ENCODE measurements at places on chromosomes 12 and 14.
A peak's percentile ranks its signal among the peaks of the same experiment; 100 is the strongest.

GRCh38 chr14:78566859-78567172 lies 396.6 kb downstream of the NRXN3 start:
- no peak for DNase-seq

DNA sequence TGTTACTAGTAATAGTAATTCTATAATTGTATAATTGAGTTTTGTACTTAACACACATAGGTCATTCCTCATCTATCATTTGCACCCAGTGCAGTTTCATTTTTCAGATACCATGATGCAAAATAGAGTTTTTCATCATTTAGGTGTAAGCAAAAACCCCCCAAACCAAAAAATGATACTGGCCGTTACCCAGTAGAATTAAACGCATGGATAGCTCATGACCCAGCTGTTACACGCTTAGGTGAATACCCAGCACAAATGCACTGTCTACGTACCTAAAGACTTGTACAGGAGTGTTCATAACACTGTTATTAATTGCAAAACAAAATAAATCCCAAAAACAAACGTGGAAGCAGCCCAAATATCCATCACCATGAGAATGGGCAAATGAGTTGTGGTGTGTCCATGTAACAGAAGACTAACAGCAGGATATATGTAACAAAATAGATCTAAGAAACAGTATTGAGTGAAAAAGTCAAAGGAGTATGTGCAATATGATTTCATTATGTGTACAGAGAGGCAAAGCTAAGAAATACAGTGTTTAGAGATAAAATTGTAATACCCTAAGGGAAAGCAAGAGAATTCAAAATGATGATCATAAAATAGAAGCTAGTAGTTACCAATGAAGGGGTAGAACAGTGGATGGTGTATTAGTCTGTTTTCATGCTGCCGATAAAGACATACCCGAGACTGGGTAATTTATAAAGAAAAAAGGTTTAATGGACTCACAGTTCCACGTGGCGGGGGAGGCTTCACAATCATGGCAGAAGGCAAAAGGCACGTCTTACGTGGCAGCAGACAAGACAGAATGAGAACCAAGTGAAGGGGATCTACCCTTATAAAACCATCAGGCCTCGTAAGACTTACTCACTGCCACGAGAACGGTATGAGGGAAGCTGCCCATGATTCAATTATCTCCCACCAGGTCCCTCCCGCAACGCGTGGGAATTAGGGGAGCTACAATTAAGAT lies 49.8 kb downstream of the EID3 start:
- no peak for DNase-seq

DNA sequence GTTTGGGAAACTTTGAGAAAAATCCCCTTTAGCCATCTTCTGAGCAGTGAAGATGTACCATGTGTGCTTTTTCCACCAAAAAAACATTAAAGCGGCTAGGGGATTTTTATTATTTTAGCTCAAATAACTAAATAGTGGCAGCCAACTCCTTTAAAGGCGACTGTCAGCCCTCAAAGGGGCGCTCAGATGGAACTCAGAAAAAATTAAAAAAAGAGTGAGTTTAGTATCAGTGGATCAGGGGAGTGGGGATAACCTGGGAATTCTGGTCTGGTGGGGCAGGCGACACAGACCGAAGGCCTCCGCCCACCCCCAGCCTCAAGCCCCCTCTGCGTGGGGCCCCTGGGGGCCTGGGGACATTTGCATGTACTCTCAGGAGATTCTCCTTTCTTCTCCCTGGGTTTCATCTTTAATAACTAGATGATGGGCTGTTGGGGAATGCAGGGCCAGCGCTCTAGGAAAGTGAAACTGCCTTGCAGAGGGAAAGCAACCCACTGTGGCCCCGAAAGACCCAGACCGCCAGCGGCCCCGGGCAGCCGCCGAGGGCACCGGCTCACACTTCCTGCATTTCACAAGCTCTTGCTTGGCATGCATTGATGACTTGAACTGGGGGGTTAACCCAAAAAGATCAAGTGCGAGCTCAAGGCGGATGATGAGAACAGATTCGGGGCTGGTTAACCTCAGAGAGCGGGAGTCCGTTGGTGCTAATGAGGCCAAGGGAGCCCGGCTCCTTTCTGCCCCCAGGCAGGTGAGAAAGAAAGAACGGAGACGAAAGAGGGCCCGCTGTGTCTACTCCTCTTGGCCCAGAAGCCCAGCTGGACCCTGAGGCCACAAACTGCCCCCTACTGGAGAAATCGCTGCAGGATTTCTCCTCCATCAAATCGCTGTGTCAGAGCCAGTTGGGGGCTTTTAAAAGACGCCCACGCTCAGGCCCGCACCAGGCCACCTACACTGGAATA lies 7.3 kb upstream of the BATF start:
- DNase-seq, result peak; percentile 82

- no peak for DNase-seq
Observed at GRCh38 chr12:123519141-123520001, 14.1 kb downstream of the RILPL1 start.

DNA sequence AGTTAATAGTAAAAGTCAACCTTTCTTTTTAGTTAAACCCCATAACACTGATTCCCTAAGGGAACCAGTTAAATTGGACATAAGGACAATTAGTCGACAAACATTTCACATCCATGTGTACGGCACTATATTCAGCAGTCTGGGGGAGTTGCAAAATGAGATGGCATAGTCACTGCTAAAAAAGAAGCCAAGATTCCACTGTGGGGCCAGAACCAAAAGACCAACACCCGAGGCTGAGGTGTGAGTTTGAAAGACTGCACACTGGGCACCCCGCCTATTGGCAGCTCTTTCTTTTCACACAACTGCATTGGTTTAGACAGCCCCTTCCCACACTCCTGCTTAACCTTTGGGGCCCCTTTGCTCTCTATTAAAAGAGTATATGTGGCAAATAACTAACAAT lies 16.7 kb downstream of the SETD3 start:
- no peak for DNase-seq

DNA sequence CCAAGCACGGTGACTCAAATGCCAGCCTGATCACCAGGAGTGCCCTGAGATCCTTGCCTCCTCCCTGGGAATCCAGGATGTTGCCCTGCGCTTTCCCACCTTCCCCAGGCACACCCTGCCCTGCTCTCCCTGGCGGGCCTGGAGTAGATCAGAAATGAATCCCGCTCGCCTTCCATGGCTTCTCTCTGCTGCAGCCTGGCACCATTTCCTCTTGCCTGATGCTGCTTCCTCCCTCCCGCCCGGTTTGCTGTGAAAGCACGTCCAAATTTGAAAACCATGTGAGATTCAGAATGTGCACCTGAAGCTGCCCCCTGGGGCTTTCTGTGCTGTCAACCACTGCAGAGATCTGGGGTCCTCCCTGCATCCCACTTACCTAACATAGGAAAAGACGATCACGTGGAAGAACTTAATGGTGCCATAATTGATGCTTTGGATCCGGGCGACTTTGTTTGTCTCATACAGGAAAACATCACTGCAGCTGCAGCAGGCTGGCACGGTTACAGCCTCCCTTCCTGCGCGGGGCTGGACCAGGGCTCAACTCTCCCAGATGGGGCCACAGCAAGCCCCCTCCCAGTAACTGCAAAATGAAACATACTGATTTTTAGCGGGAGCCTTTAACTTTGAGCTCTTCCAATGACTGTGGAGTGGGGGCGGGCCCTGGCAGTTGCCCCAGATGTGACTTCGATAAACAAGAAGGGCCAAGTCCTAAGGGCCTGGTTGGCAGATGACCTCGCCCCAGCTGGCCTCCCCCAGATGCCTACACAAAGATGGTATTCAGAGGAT lies 24.9 kb upstream of the C12orf76 start:
- peak; percentile 72 for DNase-seq

GRCh38 chr14:37019488-37019887 lies 152.9 kb downstream of the SLC25A21 start:
- no peak for DNase-seq

DNA sequence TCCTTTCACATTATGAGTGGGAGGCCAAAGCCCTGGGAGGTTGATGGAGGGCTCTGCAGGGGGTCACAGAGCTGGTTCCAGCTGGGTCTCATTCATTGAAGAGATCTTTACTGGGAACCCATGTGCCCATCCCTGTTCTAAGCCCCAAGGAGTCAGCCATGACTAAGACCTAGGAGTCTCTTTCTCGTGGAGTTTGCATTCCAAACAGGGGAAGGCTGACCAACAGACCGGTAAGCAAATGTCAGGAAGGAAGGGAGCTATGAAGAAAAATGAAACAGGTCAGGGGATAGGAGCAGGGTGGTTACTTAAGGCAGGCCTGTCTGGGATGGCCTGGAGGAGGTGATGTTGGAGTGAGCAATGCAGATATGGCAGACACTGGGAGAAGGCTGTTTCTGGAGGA lies 31.5 kb downstream of the SYNDIG1L start:
- no peak for DNase-seq

- DNase-seq, result no peak
Observed at GRCh38 chr14:101217080-101217463, 313.6 kb upstream of the RTL1 start.

DNA sequence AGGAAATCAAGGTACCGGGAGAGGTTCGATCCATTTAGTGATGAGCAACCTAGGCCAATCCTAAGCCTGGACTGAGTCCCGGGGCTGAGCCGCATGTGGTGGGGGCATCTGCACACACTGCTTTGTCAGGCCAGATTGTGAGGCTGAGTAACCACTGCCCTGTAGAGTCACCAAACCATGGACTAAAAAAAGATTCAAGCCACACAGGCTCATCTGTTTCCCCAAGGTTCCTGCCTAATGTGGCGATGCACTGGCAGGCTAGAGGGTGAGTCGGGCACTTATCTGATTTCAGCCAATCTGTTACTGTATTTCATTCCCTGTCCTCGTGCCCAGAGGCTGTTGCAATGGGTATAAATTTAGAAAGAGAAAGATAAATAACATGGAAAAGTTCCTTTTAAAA lies 140.8 kb downstream of the TTC7B start:
- DNase-seq, result no peak

GRCh38 chr14:35459776-35460175 lies 55.2 kb upstream of the NFKBIA start:
- no peak for DNase-seq

DNA sequence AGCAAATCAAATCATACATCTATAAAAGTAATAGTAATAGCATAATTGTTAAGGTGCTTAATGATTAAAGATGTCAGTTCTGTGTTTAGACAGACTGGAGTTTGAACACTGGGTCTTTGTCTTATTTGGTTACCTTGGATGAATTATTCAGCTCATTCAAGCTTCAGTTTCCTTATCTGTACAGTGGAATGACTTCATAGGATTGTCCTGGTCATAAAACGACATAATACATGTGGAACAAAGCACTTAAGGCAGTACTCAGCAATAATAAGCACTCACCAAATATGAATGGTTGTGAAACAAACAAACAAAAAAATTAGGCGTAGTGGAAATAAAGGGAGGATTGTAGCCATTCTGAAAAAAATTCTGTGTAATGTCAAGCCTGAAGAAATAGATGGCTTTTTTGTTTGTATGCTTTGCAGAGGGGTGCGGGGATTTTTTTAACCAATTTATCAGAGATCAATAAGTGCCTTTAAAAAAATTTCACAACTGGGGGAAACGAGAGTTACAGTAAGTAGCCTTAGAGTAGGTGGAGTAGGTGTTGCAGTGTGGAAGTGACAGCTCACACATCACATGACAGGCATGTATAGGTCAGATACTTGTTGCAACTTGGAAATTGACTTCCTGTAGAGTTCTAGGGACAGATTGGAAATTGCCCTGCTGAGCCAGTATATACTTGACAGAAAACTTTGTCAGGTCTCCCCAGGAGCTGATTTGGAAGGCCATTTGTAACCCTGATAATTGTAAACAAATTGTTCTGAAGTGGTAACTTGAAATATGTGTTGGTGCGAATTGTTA lies 157.7 kb downstream of the SLC15A5 start:
- no peak for DNase-seq

DNA sequence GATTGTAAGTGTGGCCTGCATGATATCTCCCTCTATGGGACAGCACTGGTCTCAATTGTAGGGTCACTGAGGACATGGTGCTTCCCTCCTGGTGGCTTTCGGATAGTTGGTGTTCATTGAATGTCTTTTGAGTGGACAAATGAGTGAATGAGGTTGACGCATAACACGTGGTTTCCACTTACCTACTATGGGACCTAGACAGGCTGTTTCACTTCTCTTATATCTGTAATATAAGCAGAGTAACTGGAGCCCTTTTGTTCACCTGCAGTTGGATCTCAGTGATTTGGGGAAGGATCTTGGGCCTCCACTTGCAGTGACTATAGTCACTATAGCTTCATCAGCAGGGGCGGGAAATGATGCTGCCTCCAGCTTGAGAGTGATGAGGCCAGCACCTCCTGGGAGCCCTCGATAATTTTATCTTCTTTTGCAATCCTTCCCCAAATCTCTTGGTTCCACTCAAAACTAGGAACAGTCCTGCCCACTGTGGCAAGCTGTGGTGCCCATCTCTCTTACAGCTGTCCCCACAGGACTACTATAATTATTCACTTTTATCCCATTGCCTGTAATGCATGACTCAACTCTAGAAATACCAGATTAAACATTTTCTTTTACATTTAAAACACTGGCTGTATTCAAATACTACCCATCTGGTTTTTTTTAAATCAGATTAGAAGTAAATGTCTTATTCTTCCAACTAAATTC lies 242.9 kb downstream of the CHST11 start:
- peak; percentile 54 for DNase-seq

DNA sequence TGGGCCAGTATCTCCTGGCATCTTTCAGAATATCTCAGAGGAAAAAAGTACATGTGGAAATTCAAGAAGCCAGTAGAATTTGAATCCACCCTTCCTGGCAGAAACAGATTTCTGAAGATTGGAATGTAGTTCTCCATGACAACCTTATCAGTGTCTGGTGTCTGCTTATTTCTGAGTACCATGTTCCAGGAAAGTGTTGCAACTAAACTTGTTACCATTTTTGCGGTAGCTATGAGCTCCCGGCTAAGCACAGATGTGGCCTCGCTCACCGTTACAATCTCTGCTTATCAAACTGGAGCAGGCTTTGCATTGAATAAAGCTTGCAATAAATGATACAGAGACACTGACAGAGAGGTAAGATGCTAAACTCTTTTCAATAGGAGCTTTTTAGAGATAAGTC lies 13.0 kb upstream of the ITPR2 start:
- no peak for DNase-seq

GRCh38 chr12:50201987-50202521 lies 34.9 kb upstream of the CERS5 start:
- DNase-seq, result no peak

GRCh38 chr14:100066962-100067361 lies 1.7 kb downstream of the EVL start:
- DNase-seq, result peak; percentile 71

- DNase-seq, result peak; percentile 90
Observed at GRCh38 chr12:123237646-123238329, 4.6 kb downstream of the MTRFR start.

GRCh38 chr14:20998674-20999366 lies at the start of gene SLC39A2:
Gene SLC39A2 (plus strand): TSS chr14:20999293. CDS start chr14:20999447, 154 bp downstream.
- no peak for DNase-seq

GRCh38 chr14:35558680-35559079 lies 24.7 kb downstream of the INSM2 start:
- no peak for DNase-seq

GRCh38 chr14:49947506-49947905 lies 54.6 kb downstream of the ARF6 start:
- DNase-seq, result no peak

DNA sequence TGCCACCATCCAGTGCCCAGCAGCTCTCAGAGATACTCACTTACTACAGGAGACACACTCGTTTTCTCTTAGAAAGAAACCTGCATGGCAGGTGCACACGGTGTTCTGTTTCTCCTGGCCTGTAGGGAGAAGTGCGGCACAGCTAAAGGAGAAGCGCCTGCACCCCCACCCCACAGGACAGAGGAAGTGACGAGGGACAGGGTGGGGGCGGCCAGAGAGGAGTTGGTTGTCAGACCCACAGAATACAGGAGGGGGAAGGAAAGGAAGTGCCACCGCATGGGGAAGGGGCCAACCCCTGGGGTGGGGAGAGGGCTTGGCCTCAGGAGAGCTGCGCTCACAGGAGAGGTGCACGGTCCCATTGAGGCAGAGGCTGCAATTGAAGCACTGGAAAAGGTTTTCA lies 8.8 kb downstream of the TNFRSF1A start:
- no peak for DNase-seq

Data from activated effector memory CD4-positive, alpha-beta T cell treated with anti-CD3 and anti-CD28 coated beads, Interleukin-2, amount 50 U/mL, for 16 hours (primary cell).